ENCODE measurements at places on chromosomes 2 and 18.

DNA sequence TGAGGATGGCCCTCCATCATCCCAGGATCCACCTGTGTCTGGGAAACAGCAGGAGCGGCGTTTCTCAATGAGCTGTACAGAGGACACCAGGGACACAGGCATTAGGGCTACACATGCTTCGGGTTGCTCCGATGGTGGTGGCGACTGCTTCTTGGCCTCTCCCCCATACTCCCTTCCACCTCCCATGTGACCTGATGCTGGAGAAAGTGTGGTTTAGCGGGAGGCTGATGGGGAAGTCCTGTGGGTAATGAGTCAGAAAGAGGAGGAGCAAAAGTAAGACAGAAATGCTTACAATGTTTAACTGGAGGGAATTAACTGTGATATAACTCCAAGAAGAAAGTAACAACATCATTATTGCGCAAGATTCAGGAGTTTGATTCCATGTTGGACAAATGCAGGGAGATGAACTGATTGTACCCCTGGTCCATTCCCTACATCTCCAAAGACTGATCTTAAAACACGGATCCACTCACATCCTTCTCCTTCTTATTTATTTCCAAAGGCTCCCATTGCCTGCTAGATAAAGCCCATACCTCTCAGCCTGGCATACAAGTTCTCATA is 186.6 kb downstream of the NRP2 start:
- DNase-seq = no peak

DNA sequence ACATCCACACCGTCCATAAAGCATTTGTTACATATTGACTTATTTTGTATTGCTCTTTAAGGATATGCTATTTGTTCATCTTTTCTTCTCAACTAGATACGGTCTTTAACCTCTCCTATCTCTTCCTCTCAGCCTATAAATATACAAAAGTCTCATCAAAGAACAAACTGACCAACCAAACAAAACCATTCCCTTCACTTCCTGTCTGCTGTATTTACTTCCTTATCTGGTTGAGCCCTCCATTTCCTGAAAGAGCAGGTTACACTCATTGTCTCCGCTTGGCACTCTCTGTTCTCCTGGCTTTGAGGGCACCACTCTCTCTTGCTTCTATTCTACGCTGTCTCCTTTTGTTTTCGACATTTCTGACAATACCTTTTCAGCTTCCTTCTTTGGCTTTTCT is 431.9 kb upstream of the TCF4 start:
- no peak for DNase-seq

DNA sequence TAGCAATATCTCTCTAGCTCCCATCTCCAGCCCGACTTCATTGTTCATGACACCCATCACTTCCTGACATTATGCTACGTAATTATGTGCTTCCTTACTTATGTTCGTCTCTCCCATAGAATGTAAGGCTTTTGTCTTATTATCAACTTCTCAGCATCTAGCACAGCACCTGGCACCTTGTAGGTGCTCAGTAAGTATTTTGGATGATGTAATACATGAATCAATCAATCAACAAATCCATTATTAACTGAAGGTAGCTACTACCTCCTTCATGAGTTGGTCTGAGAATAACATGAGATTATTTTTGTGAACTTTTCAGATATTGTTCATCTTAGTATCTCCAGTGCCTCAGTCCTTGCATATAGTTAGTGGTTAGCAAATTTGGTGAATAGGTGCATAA is 109.3 kb downstream of the EN1 start:
- DNase-seq = no peak

DNA sequence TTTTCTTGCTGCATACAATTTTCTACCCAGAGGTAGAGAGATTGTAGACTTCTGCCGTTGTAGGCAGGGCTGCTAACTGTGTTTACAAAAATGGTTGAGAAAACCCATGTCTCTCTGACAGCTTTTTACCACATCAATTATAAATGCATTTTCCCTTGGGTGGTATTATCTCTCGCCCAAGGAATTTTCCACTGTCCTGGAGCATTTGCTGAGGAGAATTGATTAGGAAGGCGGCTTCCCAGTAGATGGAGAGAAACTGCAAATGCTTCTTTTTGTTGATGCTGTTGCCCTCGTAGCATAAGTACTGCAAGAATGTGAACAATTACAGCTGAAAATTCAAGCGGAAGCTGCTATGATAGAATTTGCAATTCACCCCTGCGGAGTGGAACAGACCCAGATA is 1007.7 kb upstream of the KLHL29 start:
- DNase-seq = no peak

- no peak for DNase-seq
Observed at GRCh38 chr2:171814883-171815282, 79.2 kb downstream of the SLC25A12 start.

- DNase-seq = no peak
Observed at GRCh38 chr2:200000444-200001163, 45.2 kb downstream of the MAIP1 start.

DNA sequence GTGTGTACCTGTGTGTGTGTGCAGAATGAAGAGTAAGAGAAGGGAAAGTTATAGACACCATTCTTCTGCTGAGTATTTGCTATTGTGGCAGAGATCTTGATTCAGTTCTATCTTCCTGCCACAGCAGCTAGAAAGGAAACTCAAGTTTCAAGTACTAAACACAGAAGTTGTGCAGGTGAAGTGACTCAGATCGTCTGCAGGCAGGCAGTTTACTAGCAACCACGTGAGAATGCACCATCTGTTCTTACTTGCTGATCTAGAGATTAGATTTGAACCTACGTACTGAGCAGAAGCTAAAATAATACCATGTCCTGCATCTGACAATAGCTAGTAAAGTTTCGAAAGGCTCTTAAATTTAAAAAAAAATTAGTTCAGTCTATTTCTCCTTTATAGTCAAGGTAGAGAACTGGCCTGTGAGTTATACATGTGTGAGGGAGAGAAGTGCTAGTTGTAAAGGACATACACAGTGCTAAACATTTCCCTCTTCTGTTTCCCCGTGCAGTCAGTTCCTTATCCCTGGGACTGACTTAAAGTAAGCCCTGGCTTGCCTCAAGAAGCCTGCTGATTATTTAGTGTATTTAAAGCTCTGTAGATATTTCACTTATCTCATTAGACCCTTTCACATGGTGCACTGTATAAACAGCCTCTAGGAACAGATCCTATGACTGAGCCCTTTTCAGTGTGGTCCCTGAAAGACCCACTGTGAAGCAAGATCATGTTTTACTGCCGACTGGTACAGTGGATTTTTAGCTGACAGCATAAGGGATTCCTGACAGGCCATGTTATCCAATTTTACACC is 45.0 kb downstream of the SLC38A11 start:
- no peak for DNase-seq

- DNase-seq = no peak
Observed at GRCh38 chr18:57198073-57198472, 51.2 kb downstream of the BOD1L2 start.

Data from endodermal cell (in vitro differentiated cells).